ENCODE measurements at places on chromosomes 6 and 20.

DNA sequence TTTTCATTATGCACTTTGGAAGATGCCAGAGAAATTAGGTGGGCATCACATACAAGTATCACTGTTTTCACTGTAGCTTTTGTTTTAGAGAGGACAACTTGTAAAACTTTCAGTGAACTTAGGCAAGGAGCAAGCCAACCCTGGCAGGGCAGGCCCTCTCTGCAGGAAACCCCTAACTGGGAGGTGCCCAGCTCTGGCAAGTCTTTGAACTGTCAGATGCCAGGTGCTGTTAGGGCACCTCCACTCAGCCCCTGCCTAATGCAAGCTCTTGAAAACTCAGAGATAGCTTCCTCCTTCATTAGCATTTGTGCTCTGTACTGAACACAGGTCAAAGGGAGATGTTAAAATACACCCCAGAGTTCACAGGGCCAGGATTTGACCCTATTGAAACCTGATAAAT, 774.2 kb upstream of the FLRT3 start:
- no peak for DNase-seq

- DNase-seq: no peak
Observed at GRCh38 chr6:165245701-165246100, 63.7 kb downstream of the C6orf118 start.

DNA sequence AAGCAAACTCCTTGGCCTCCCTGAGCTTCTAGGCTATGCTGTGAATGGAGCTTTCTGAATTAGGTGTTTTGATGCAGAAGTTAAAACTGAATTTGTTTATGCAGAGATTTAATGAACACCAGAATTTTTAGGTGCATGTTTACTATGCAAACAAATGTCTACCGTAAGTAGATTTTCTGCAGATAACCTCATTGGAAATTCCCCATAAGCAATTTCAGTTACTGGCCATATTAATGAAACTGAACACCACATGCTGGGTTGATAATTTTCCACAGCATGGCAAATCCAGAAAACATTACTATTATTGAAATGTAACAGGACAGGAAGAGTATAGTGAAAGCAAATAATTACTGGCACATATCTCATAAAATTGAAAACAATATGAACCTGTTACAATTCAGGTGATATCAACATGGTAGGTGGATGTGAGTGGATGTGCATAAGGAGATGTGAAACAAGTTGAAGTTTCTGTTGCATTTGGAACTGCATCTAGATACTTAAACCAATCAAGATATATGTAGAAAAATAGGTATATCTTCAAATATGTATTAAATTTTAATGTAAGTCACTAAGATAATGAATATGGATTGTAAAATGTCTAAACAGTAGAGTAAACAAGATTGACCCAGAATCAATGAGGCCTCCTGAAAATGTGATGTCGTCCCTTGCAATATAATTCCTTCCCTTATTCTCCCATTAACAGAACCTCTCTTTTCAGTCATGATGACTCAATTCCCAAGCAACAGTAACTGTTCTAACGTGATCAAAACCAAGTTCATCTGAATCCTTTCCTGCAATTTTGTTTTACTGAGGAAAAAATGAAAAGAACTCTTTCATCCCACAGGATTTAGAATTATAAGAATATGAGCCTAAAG, 11.0 kb downstream of the PTCHD4 start:
- no peak for DNase-seq

- no peak for DNase-seq
Observed at GRCh38 chr6:52297433-52297832, 12.9 kb upstream of the MCM3 start.

DNA sequence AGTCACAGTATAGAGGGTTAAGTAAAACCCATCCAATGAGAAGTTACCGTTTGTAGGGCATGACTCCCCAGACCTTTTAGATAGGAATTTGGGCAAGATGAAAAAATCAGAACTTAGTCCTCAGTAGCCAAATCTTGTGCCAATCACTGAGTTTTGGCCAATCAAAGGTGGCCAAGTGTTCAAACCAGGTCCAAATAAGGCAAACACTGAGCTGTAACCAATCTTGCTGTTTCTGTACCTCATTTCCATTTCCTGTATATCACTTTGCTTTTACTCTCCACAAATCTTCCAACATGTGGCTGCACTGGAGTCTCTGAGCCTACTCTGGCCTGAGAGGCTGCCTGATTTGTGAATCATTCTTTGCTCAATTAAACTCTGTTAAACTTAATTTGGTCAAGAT, 81.8 kb upstream of the GPR6 start:
- no peak for DNase-seq

- DNase-seq: no peak
Observed at GRCh38 chr20:21902391-21902790, 196.9 kb downstream of the PAX1 start.

- DNase-seq: no peak
Observed at GRCh38 chr6:139282684-139283083, 9.1 kb downstream of the TXLNB start.

- no peak for DNase-seq
Observed at GRCh38 chr20:14882157-14882556, 544.7 kb upstream of the FLRT3 start.

GRCh38 chr6:38728203-38728602, 13.1 kb downstream of the DNAH8 start:
- no peak for DNase-seq

DNA sequence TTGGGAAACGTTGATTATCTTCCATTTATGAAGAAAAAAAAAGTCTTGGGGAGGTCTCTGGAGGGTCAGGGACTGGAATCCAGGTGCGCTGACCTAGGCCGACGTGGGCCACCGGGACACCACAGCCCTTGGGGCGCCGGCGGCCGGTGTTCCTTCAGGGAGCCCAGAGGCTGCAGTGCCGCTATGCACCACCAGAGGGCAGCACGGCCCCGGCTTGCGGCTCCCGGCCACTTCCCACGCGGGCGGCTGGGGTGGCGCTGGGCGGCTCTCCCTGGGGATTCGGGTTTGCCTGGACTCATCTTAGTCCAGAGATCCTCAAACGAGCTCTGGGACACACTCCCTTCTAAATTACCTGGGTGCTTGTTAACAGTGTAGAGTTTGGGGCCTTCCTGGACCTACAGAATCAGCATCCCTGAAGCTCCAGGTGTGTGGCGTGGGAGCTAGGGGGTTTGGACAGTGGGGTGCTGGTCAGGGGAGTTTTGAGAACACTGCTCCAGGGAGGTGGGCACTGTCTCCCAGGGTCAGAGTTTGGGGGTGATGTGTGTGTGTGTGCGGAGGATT, 23.0 kb upstream of the GTSF1L start:
- DNase-seq: peak; percentile 53

DNA sequence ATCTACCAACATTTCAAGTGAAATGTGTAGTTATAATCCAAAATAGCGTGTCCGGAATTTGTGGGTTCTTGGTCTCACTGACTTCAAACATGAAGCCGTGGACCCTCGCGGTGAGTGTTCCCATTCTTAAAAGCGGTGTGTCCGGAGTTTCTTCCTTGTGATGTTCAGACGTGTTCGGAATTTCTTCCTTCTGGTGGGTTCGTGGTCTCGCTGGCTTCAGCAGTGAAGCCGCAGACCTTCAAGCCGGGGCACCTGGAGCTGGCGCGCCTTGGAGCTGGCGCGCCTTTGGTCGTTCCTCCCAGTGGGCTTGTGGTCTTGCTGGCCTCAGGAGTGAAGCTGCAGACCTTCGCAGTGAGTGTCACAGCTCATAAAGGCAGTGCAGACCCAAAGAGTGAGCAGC, 291.5 kb upstream of the EYS start:
- DNase-seq: no peak

DNA sequence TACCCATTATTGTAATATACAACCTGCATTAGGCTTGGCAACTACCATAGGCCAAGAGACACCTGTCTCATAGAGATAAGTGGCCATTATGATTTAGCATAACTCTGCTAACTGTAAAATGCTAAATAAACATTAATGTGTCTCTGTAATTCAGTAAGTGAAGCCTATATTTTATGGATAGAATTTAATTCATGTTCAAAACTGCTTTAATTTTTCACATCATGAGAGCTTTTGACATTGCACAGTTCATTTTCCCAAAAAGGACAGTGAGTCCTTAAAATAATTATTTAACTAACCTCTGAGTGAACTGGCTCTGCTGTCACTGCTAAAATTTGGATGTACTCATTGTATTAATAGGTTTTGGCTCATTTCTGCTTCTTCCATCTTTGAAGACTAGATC, 41.4 kb upstream of the TMX4 start:
- DNase-seq: no peak

- DNase-seq: no peak
Observed at GRCh38 chr20:23143098-23143497, 57.0 kb upstream of the CD93 start.

GRCh38 chr6:4348462-4349112, 213.2 kb upstream of the ECI2 start:
- DNase-seq: no peak

DNA sequence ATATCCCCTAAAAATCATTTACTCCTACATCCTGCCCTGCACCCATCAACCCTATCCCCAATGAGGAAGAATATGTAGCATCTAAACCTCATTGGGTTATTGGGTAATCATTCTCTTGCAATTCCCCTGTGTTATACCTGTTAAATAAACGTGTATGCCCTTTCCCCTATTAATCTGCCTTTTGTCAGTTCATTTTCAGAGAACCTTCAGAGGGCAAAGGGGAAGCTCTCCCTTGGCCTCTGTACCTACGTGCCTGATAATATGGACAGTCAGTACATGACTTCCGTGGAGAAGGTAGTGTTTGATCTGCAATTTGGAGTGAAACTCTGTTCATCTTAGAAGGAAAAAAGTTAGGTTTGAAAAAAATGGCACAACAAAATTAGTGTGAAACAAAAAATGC, 173.5 kb upstream of the RUNX2 start:
- no peak for DNase-seq

DNA sequence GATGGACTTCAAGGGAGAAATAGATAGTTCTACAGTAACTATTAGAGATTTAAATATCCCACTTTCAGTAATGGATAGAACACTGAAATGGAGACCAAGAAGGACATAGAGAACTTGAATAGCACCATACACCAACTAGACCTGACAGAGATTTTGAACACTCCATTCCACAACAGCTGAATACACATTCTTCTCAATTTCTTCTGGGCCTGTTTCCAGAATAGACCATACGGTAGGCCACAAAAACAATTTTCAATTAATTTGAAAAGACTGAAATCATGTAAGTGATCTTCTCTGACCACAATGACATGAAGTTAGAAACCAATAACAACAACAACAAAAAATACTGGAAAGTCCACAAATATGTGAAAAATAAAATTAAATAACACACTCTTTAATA, 979.1 kb upstream of the FLRT3 start:
- DNase-seq: no peak

Measured in H1 (cell line).